ENCODE measurements at places on chromosomes 1 and 21. TPM values are rescaled to one million over a fixed set of nuclear protein-coding genes. Genes with fewer than 3 reads are reported as not detected.

DNA sequence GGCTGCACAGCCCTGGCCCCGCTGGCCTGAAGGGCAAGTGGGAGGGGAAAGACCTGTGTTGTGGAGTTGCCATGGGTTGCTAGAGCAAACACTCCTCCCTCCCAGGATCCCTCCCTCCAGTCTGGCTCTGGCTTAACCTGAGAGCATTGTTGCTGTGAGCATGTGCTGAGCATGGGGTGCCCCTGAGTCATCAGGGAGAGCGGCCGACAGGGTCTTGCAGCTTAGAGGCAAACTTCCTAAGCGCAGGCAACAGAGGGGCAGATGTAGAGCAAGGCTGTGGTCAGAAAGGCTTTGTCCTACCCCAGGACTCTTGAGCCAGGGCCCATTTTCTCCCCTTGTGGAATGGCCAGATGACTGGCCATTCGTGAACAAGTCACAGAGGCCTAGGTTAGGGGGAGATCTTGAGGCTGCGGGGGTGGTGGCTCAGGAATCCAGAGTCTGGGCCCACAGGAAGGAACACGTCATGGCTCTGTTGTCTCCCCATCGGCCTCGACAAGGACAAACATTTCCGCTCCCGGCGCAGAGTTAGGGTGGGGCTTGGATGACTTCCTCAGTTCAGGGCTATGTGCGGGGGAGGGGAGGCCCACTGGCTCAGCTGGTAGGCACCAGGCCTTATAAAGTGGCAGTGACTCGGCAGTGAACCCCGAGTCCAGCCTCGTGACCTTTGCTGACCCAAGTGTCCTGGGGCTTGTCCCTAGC lies 362 bp upstream of the DYNLT4 start:
- no peaks in the 10 kb centered on the region for H3K36me3 ChIP-seq
- no peak overlapping the region for H3K4me3 ChIP-seq
- DNase-seq: peak; percentile 99
- no peaks in the 10 kb centered on the region for H3K27me3 ChIP-seq

Gene ZCCHC17
- 21.3 TPM for total RNA-seq

- no peaks in the 10 kb centered on the region for H3K36me3 ChIP-seq
- peak; percentile 75 for DNase-seq
- no peak overlapping the region for H3K4me3 ChIP-seq
- no peak overlapping the region for H3K27ac ChIP-seq
- no peaks in the 10 kb centered on the region for H3K27me3 ChIP-seq
- H3K4me1 ChIP-seq: no peaks in the 10 kb centered on the region
Observed at GRCh38 chr21:36422279-36423098, 37.3 kb downstream of the CHAF1B start.

Gene VWA5B1
- total RNA-seq: not detected

Gene TNFRSF8
- 0.88 TPM for total RNA-seq

GRCh38 chr1:29541631-29542030 lies 305.3 kb downstream of the PTPRU start:
- DNase-seq: no peak
- no peaks in the 10 kb centered on the region for H3K27me3 ChIP-seq
- no peak overlapping the region for H3K27ac ChIP-seq
- no peaks in the 10 kb centered on the region for H3K4me1 ChIP-seq

- H3K36me3 ChIP-seq: no peaks in the 10 kb centered on the region
- H3K4me1 ChIP-seq: no peaks in the 10 kb centered on the region
- H3K4me3 ChIP-seq: no peak overlapping the region
Observed at GRCh38 chr1:98084188-98084587, 163.4 kb upstream of the DPYD start.

DNA sequence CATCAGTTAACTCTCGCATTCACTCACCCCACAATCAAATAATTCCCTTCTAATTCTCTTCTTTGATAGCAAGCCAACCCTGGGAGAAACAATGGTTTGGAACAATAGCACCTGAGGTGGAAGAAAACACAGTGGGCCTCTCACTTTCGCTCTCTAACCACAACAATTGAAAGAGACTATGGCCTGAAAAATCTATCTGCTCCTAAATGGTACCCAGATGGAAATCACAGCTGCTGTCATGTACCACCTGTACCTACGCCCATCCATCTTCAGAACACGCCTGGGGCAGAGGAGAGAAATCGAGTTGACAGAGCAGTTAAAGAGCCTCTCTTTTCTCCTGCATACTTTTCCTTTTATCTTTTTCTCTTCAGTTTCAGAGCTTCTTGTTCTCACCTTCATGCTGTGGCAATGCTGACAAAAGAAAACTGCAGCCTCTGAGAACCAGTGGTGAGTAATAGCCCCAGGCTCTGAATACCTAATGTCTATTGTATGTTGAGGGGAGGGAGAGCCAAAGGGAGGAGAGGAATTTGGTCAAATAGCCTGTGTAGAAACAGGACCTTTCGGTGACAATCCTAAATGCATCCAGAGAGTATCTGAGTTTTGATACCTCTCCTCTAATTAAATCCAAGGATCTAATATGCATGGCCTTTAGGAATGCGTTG lies 57.7 kb downstream of the ZC3H11B start:
- no peak for DNase-seq
- no peak overlapping the region for H3K4me3 ChIP-seq
- H3K36me3 ChIP-seq: no peaks in the 10 kb centered on the region
- H3K27ac ChIP-seq: no peak overlapping the region
- peaks cover 3% of the 10 kb centered on the region for H3K4me1 ChIP-seq

- DNase-seq: no peak
- H3K4me1 ChIP-seq: no peaks in the 10 kb centered on the region
- no peak overlapping the region for H3K4me3 ChIP-seq
- H3K36me3 ChIP-seq: no peaks in the 10 kb centered on the region
- H3K27me3 ChIP-seq: peaks cover 2% of the 10 kb centered on the region
Observed at GRCh38 chr1:155106862-155107261, 20.8 kb upstream of the EFNA1 start.

DNA sequence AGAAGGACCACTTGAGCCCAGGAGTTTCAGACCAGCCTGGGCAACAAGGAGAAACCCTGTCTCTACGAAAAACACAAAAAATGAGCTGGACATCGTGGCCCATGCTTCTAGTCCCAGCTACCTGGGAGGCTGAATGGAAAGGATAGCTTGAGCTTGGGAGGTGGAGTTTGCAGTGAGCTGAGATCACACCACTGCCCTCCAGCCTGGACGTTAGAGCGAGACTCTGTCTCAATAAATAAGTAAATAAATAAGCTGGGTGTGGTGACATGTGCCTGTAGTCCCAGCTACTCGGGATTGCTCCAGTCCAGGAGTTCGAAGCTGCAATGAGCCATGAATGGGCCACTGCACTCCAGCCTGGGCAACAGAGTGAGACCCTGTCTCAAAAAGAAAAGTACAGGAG lies 3.6 kb downstream of the AKR1A1 start:
- no peak for DNase-seq
- H3K36me3 ChIP-seq: no peaks in the 10 kb centered on the region
- no peak overlapping the region for H3K4me3 ChIP-seq
- H3K27me3 ChIP-seq: no peaks in the 10 kb centered on the region

- no peaks in the 10 kb centered on the region for H3K27me3 ChIP-seq
- DNase-seq: peak; percentile 54
- no peak overlapping the region for H3K4me3 ChIP-seq
Observed at GRCh38 chr1:154422521-154422920, 17.4 kb downstream of the IL6R start.

- DNase-seq: no peak
- H3K4me1 ChIP-seq: no peaks in the 10 kb centered on the region
- H3K27ac ChIP-seq: no peak overlapping the region
- no peaks in the 10 kb centered on the region for H3K36me3 ChIP-seq
Observed at GRCh38 chr21:33155422-33155821, 74.3 kb upstream of the IFNAR2 start.

- H3K27ac ChIP-seq: no peak overlapping the region
- no peak overlapping the region for H3K4me3 ChIP-seq
- H3K4me1 ChIP-seq: no peaks in the 10 kb centered on the region
- H3K36me3 ChIP-seq: no peaks in the 10 kb centered on the region
Observed at GRCh38 chr1:117268535-117269455, 58.1 kb upstream of the VTCN1 start.

DNA sequence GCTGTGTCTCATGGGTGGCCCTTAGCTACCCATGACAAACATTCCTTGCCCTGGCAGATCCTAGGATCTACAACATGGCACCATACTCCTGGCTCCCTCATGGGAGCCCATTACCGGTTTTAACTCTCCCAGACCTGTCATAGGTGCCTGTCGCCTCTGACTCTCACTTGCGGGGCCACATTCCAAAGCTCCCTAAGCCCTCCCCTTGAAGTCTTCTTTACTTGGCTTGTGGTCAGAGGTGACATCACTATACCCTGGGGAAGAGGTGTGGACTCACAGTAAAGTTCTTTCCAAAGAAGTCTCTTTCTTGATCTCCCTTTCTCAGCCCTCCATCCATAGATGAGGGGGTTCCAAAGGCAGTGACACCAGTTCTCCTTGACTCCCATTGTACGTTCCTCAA lies 5.4 kb upstream of the SLAMF9 start:
- DNase-seq: no peak
- no peak overlapping the region for H3K4me3 ChIP-seq
- H3K36me3 ChIP-seq: no peaks in the 10 kb centered on the region

DNA sequence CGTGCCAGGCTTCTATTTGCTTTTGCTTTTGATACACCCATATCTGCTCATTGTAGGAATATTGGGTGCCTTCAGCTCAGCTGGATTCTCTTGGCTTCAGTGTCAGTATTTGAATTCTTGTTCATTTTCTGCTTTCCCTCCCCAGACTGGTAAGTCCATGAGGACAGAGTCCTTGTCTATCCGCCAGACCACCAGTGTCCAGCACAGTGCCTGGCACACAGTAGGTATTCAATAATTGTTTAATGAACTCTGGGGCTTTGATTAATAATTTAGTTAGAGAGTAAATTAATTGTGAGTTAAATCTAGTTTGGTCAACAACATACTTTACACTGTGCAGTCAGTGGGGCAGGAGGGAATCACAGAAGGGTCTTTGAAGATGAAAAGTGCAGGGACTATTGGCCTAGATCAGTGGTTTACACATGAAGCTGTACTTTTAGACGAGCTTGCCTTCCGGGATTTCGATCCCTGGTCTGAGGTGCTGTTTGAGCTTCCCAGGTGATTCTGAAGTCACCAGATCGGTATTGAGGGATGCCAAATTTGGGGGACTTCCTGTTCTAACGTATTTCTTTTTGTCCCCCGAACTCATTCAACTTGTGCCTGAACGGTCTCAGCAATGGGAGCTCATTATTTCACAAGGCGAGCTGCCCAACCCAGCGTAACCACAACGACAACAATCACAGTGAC lies 119.1 kb upstream of the JUN start:
- H3K36me3 ChIP-seq: no peaks in the 10 kb centered on the region
- no peaks in the 10 kb centered on the region for H3K27me3 ChIP-seq
- H3K4me1 ChIP-seq: no peaks in the 10 kb centered on the region
- no peak for DNase-seq
- peak overlapping the region; percentile 94 for H3K27ac ChIP-seq
- H3K4me3 ChIP-seq: peak overlapping the region; percentile 42

- no peaks in the 10 kb centered on the region for H3K27me3 ChIP-seq
- no peak overlapping the region for H3K27ac ChIP-seq
- no peak for DNase-seq
Observed at GRCh38 chr1:198423673-198424072, 116.8 kb downstream of the ATP6V1G3 start.

DNA sequence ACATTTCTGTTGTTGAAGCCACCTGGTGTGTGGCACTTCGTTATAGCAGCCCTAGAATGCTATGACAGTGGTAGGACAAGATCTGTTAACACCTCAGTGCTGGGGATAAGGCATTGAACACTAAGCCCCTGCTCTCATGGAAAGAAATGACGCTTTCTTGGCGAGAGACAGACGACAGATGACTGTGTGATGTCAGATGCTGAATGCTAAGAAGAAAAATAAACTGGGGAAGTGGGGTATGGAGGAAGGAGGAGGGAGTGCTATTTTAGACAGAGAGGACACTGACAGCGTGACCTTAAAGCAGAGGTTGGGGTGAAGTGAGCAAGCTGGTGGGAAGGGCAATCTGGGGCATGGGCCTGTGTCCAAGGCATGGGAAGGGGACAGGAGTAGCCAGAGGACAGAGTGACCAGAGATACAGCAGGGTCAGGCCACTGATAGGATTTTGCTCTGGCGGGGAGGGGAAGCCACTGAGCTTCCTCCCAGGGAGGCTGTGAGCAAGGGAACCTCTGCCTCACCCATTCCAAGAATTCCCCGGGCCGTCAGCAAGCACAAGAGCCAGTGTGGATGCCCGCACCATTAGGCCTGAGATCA lies 15.2 kb downstream of the DOP1B start:
- no peak overlapping the region for H3K4me3 ChIP-seq
- no peaks in the 10 kb centered on the region for H3K27me3 ChIP-seq
- H3K4me1 ChIP-seq: no peaks in the 10 kb centered on the region
- H3K36me3 ChIP-seq: no peaks in the 10 kb centered on the region

DNA sequence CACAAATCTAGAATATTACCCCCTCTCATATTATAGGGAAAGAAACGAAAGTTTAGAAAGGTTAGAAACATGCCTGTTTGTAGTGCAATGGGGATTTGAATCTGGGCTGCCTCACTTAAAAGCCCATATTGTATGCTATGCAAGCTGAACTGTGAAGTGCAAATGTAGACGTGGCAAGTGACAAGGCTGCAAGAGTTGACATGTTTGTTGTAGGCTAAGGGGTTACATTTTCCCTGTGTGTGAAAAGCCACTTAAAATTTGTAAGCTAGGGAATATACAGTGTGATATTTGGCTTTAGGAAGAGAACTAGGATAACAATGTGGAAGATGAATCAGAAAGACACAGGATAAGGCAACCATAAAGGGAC lies 29.0 kb downstream of the WDR26 start:
- DNase-seq: no peak
- H3K4me1 ChIP-seq: peaks cover 2% of the 10 kb centered on the region
- no peaks in the 10 kb centered on the region for H3K27me3 ChIP-seq
- H3K4me3 ChIP-seq: no peak overlapping the region
- H3K36me3 ChIP-seq: peaks cover 2% of the 10 kb centered on the region

GRCh38 chr21:43201491-43201890 lies 32.7 kb downstream of the CRYAA start:
- H3K4me1 ChIP-seq: no peaks in the 10 kb centered on the region
- DNase-seq: no peak
- H3K27me3 ChIP-seq: no peaks in the 10 kb centered on the region
- H3K36me3 ChIP-seq: no peaks in the 10 kb centered on the region

DNA sequence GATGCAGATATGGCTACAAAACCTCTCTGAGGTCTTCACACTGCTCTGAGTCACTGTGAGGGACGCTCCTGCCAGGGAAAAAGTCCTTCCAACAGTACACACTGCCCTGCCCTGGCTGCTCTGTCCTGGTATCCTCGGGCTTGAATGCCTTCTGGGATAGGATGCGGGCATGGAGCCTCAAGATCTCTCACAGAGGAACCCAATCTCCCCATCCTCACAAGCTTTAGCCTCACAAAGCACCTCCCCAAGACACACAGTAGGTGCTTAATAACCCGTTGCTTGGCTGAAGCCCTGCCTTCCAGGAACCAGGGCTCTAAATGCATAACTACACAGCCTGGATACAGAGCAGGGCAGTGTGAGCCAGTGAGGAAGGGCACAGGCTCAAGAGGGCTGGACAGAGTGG lies 9.2 kb downstream of the RAP1GAP start:
- no peaks in the 10 kb centered on the region for H3K36me3 ChIP-seq
- no peak overlapping the region for H3K27ac ChIP-seq
- no peaks in the 10 kb centered on the region for H3K27me3 ChIP-seq
- H3K4me3 ChIP-seq: no peak overlapping the region
- peak; percentile 12 for DNase-seq

Gene RIMS3
- total RNA-seq: 18.3 TPM

Gene B3GALNT2
- 29.8 TPM for total RNA-seq

Data from aorta (tissue), 5 donors.